ENCODE measurements at places on chromosomes 5 and 9.
A peak's percentile ranks its signal among the peaks of the same experiment; 100 is the strongest.

DNA sequence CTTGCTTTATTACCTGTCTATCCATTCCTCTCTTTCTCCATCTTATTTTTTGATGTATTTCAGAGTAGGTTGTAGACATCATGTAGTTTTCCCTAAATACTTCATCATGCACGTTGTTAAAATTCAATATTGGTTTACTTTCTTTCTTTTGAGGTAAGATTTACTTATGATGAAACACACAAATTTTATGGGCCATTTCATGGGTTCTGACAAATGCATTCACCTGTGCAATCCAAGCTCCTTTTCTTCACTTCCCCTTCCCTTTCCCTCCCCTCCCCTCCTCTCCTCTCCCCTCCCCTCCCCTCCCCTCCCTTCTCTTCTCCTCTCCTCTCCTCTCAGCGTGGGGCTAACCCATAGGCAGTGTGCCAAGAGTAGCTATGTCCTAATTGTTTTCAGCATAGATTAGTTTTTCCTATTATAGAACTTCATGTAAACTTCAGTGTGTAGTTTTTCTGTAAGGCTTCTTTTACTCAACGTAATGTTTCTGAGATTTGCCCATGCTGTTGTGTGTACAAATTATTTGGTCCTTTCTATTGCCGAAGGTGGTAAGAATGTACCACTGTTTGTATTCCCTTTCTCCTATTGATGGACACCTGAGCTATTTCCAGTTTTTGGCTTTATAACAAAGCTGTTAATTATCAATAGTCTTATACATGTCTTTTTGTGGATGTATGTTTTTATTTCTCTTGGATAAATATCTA is 92.9 kb upstream of the CLINT1 start:
- no peak for DNase-seq

DNA sequence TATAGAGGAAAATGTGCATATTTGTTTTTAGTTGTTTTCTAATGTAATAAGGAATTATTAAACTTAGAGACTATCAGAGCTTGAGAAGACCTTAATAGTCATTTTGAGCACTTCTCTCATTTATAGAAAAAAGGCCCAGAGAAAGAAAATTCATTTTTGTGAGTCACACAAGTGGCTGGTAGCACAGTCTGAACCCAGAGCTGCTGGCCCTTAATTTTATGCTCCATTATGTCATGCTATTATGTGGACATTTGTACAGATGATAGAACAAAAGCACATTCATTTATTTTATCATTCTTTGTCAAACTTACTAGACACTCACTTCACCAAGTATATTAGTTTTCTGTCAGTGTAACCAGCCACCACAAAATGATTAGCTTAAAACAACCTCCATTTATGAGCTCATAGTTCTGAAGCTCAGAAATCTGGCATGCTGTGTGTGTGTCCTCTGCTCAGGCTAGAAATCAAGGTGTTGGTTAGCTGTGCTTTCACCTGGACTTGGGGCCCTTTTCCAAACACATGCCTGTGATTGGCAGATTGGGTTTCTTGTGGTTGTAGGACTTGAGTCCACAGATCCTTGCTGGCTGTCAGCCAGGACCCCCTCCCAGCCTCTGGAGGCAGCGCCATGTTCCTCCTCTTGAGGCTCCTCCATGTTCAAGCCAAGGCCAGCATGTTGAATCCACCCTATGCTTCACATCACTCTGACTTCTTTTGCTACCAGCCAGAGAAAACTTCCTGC is 188.9 kb downstream of the ARHGAP26 start:
- no peak for DNase-seq

- DNase-seq: no peak
Measured at GRCh38 chr5:1836176-1836890, 35.1 kb downstream of the NDUFS6 start.

DNA sequence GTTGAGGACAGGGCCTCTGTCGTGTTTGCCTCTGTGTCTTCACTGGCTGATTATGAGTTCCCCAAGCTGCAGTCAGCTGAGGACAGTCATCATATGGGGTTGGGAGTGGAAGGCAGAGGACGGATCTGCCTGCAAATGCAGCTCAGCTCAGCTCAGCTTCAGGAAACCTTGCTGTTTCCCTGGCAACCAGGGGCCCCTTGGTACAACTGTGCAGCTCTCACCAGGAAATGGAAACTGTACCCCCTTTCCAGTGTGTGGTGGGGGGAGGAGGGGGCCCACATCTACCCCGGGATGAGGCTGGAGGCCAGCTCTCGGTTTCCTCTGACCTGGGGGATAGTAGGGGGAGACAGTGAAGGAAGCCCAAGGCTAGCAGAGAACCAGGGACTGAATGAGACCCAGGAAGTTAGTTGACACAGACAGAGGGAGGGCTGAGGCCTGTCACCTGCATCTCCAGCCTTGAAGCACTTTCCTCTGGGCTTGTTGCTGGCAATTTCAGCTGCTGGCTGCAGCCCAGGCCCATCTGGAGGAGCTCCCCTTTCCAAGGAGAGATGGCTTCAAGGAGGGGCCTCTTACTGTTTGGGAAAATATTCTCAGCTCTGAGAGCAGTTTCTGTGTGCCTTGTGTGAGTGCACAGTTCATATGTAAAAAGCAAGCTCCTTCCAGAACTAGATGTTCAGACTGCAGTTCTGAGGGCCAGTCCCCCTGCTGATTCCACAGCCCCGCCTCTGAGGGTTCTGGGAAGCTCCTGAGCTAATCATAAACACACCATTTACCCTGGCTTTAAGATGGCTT is 6.9 kb downstream of the ANXA6 start:
- peak; percentile 52 for DNase-seq

GRCh38 chr9:97386265-97386633 is 25.6 kb upstream of the TDRD7 start:
- DNase-seq: no peak

DNA sequence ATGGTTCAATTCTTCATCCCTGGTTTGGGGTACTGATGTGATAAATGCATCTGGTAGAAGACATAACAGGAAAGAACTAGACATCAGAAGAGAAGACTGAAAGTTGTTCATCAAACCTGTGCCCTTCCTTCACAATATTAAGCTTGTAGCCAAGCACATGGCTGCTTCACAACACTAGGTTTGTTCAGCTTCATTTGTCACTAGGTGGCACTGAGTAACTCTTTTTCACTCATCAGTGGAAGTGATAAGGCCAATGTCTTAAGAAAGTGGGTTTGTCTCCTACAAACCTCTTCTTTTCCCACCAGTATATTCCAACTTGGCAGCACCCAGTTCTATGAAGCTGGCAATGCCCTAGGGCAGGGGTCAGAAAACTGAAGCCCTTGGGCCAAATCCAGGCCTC is 26.9 kb downstream of the ZNF484 start:
- no peak for DNase-seq

GRCh38 chr5:170711300-170711699 is 72.2 kb upstream of the GABRP start:
- DNase-seq: no peak

DNA sequence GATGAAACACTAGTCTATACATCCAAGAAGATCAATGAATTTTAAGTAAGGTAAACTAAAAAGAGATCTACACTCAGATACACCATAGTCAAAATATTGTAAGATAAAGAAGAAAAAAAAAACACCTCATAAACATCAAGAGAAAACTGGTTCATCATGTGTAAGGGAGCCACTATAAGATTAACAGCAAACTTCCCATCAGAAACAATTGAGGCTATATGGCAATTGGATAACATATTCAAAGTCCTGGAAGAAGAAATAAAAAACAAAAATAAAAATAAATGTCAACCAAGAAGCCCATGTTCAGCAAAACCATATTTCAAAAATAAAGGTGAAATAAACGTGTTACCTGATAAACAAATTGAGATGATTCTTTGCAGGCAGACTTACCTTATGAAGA is 3.6 kb downstream of the OR13C8 start:
- DNase-seq: no peak

GRCh38 chr5:123156577-123157296 is 67.7 kb downstream of the PRDM6 start:
- no peak for DNase-seq

GRCh38 chr5:96668725-96669124 is 6.5 kb downstream of the CAST start:
- no peak for DNase-seq

GRCh38 chr9:132474253-132474652 is 64.2 kb downstream of the CFAP77 start:
- no peak for DNase-seq

DNA sequence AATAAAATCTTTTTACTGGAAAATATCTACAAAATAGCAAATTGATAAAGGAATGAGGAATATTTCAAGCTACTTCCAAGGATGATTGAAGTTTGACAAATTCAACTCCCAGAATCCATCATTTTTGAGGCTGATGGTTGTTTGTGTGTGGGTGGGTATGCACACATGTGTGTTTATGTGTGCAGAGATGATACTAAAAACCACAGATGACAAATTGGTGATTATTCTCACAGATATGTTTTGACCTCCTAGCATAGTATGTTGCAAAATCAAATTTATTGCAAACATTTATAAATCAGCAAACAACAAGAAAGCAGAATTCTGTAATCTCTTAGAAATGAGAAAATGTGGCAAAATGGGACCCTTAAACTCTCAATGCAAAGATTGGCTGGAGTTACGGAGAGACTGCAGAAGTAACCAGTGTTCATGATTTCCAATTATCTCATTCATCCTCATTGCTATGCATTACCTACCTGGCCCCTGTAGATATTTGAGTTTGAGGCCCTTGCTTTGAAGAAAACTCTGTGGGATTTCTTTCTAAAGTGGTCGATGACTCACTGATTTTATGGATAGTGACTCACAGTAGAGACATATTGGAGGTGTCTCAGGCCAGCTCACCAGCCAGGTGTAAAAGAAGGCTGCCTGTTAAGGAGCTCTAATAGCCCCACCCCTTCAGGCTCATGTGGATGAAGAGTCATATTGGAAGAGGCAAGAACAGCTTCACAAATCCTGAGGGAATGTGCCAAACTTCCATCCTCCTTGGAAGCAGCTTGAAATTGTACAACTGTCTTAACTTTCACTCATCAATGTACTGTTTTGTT is 44.6 kb upstream of the TMC1 start:
- no peak for DNase-seq

GRCh38 chr9:132590318-132591182 is 8.1 kb downstream of the BARHL1 start:
- DNase-seq: no peak

GRCh38 chr5:141597814-141598213 is 21.0 kb downstream of the DIAPH1 start:
- no peak for DNase-seq

DNA sequence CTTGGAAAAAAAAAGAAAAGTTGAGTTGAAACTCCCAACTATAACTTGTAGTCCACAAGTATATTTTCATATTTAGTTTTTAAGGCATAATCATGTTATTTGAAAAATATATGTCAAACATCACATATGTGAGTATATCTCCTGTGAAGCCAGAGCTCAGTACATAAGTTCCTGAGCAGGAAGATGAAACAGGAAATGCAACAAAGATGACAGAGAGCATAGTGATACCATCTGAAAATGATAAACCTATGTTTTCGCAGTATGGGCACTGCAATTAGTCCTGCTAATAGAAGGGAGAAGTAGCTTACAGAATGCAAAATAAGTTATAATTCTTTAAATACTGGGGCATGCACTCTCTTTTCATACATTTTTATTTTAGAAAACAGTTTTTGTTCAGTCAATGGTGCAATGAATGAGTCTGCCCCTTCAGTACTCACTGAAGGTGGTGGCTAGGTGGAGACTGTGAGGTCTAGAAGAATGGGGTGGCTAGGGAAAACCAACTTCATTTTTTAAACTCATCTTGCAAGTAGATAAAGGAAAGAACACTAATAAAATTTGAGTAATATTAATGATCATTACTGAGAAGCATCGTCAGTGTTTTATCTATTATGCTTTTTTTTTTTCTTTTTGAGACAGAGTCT is 54.1 kb upstream of the FYB1 start:
- DNase-seq: no peak

- peak; percentile 49 for DNase-seq
Measured at GRCh38 chr9:33813712-33814641, 3.0 kb upstream of the UBE2R2 start.

- no peak for DNase-seq
Measured at GRCh38 chr9:112252194-112252593, 77.1 kb upstream of the SUSD1 start.

GRCh38 chr5:125150041-125150669 is 403.7 kb upstream of the ZNF608 start:
- DNase-seq: no peak
